Fibroblast of skin of left quadriceps (primary cell): ENCODE measurements at places on chromosomes 3 and 15.

DNA sequence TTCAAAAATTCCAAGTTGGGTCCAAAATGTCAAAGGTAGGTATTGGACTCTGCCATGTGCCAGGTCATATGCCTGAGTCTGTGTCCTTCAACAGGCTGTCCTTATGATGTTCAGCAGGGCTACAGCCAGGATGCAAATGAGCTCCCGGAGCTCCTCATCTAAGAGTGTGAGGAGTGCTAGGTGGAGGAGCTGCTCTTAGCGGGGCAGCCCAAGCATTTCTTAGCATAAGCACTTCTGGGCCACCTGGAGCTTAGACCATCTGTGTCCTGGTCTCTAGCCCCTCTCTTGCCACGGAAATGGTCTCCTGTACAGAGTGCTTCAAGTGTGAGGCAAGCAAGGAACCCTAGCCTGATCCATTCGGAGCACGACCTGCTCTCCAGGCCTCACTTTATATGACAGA is 64.6 kb upstream of the PRR23C start:
- no peak for DNase-seq

DNA sequence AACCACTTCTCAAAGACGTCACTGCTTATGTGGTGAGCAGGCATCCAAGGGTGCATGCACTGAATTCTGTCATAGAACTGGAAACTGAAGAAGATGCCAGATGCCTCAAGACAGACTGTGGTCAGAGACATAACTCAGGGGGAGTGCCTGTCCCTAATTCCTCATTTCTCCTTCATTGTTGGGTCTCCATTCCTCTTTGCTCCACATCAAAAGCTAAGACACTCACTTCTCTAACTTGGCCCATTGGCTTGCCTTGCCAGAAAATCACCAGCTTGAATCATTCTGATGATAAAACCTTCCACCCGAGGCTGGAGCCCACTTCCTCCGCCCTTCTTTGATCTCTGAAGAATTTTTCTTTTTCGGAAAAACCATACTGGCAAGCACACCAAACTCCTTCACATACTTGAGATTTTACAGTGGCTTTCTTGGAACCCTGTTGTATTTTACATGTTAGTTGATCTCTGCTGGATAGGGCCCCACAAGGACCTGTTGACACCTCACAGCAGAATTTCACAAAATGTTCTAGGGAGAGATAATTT is 69.9 kb downstream of the COL8A1 start:
- no peak for DNase-seq

- DNase-seq = no peak
Measured at GRCh38 chr15:96849271-96849900, 518.9 kb downstream of the NR2F2 start.

GRCh38 chr15:70628549-70628896 is 134.8 kb downstream of the UACA start:
- DNase-seq = no peak

- no peak for DNase-seq
Measured at GRCh38 chr3:141828890-141829289, 47.6 kb upstream of the ATP1B3 start.

DNA sequence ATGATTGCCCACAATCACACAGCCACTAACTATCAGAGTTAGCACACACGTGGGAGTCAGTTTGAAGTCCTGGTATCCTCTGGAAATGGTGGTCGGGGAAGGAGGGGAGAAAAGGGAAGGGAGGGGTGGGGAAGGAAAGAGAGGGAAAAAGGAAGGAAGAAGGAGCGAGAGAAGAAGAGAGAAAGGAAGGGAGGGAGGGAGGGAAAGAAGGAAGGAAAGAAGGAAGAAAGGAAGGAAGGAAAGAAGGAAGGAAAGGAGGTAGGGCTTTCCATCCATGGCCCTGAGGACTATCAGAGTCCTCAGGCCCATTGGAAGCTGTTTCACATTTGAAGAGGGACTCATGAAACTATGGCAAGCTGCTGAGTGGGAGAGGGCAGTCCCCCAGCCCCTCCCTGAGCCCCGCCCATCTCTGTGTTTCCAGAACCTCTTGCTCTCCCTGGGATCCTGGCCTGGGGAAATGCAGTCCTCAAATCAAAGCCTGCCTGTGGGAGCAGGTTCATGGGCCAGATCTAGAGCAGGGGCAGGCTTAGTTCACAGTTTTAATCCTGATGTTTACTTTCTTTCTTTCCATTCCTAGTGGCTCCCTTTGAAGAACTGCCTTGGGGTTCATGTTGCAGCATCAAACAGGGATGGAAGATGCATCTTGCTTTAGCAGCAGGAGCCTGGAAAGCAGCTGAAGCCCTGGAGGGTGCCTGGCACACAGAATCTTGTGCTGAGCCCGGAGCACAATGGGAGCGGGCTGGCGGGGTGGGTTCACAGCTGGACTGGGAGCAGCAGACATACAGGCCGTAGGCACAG is 66.1 kb upstream of the GLCE start:
- DNase-seq = no peak

DNA sequence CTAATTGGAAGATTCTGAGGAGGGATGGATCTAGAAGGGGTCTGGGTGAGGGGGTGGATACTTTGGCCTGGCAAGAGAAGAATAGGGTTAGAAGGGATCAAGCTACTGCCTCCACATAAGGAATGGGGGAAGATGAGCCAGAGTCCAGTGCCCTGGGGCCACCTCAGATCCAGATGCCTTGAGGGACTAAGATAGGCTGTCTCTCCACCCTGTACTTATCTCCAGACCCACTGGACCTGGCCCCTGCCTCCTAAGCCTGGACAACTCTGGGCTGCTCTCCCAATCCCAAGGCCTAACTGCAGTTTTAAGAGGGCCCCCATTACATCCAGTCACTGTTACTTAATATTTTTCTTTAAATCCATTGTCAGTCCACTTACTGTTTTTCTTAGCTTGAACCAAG is 2.0 kb downstream of the DVL3 start:
- no peak for DNase-seq

GRCh38 chr15:83132861-83133523 is 25.5 kb downstream of the TM6SF1 start:
- DNase-seq = no peak

- DNase-seq = no peak
Measured at GRCh38 chr15:94834494-94834893, 603.1 kb downstream of the MCTP2 start.

DNA sequence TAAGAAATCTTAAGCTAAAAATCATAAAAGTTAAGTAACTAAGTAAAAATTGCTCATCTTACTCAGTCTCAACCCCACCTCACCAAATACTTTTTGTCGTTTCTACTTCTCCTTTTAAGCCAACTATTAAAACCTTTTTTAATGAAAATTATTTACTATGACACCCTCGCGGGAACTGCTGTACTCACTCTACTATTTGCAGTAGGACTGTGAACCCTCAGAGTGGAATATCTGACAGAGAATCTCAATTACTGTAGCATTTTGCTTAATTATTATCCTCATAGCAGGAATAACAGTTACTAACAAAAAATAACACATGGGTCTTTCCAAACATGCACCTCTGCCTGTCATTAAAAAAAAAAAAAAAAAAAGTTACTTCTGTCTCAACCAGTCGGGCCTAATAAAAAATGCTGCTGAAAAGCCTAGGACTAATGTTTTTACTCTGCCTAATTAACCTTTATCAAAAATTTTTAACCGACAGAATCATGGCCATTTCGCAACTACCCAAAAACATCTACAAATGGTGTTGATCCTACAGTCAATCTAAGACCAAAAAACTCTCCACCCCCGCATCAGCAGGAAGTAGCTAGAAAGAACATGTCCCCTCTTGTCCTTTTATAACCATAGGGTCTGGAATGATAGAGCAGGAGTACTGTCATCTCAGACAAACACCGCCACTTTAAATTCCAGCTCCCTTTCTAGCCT is 10.2 kb downstream of the ALDH1L1 start:
- DNase-seq = no peak

GRCh38 chr3:82011336-82011735 is 249.9 kb upstream of the GBE1 start:
- DNase-seq = no peak

GRCh38 chr3:131699001-131699400 is 196.2 kb upstream of the MRPL3 start:
- peak; percentile 57 for DNase-seq

DNA sequence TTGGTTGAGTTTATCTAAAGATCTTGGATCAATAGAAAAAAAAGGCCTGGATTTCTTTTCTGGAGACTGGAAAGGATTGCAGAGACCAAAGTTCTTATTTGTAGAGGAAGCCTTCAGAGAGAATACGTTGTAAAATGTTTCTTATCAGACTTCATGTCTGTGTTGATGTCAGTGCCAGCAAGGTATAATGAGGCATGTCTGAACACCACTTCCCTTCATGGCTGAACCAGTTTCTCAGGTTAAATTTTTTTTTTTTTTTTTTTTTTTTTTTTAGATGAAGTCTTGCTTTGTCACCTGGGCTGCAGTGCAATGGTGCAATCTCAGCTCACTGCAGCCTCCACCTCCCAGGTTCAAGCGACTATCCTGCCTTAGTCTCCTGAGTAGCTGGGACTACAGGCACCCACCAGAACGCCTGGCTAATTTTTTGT is 17.8 kb upstream of the ZNF774 start:
- no peak for DNase-seq

- no peak for DNase-seq
Measured at GRCh38 chr3:47715928-47716327, 65.8 kb downstream of the SMARCC1 start.

DNA sequence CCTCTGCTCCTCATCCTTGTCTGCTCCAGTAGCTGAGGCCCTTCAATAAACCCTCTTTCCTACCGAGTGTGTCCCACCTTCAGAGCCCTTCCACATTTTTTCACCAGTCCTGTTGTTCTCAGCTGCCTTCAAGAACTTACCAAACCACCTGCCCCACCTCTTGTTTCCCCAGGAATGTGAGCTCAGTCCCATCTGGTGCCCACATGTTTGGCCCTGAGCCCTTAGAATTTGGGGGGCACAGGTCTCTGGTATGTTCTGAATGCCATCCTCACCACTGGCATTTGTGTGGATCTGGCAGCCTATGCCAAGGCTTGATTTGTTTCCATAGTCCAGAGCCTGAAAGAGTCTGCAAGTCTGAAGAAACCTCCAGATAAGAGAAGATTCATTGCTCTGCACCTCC is 315.2 kb upstream of the PPP2R3A start:
- no peak for DNase-seq

GRCh38 chr3:99167071-99167470 is 265.6 kb upstream of the DCBLD2 start:
- DNase-seq = peak; percentile 52

- DNase-seq = no peak
Measured at GRCh38 chr15:69357773-69358771, 56.1 kb upstream of the KIF23 start.

DNA sequence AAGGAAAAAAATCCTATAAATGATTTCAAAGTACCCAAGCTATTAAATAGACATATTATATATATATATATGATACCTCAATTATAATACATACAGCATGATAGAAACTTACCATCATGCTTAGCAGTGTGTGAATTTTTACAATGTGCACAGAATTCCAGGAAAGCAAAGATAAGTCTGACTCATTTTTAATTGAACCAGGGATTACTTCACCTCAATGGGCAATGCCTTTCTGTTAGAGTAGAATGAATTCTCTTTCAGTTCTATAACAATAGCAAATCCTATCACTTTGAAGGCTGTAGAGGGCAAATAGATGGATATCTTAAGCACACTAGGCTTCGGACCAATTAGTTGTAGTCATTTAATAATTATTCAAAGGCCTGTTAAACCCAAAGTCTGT is 54.8 kb upstream of the P3H2 start:
- DNase-seq = no peak

DNA sequence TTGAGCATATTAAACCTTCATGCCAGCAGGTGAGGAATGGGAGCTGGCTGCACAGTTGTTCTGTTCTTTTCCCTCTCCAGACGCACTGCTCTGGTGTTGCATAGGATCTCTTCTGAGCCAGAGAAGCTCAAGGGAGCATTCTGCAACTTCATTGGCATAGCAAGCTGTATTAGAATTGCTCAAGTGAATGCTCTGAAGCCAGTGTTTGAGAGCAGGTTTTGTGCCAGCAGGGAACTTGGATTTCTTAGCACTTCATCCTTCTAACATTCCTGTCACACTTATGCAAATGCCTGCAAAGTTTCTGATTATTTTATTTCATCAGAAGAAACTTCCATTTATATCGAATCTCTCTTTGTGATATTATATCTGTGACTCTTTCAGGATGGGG is 366.6 kb downstream of the AGBL1 start:
- DNase-seq = no peak

DNA sequence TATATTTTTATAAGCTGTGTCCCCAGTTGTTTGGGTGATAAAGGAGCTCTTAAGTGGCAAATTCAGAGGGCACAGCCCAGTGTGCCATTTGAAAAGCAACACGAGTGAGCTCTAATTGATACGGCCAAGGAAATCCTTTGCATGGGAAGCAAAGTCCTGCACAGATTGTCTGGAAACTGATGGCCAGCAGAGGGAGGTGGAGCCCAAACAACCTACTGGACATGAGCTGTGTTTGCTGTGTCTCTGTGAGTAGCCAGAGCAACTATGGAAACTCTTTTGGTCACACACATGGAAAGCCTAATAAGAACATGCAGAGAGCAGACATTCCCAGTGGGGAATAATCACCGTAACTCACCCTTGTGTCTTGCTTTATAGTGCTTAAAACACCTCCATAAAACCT is 24.4 kb downstream of the ONECUT1 start:
- no peak for DNase-seq

DNA sequence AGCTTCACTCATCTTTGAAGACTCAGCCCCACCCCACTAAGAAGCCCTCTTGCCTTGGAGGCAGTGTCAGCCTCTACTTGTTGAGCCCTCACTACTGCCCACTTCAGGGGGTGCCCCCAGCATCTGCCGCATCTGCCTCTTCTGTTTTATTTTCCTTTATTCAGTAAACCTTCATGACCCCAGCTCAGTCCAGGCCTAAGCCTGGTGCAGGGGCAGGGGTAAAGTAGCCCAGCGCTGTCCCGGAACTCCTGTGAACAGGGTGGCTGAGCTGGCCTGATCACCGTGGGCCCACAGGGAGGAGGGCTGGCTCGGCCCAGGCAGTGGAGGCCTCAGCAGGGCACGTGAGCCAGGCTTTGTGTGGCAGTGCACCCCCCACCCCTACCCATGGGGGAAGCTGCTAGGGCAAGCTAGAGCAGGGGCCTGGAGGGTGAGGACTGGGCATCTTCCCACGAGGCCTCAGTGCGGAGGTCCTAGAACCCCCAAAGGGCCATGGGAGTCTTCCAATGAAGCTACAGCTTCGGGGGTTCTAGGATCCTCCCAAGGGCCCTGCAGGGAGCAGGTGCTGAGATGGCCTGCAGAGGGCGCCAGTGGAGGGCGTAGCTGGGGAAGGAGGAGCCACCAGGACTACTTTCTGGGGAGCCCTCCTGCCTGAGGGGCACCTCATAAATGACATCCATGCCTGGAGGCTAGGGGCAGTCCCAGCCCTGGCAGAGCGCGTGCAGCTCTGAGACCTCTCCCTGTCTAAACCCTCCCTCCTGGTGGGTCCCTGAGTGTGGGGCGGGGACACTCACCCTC is 36.0 kb downstream of the TSPAN3 start:
- DNase-seq = no peak

DNA sequence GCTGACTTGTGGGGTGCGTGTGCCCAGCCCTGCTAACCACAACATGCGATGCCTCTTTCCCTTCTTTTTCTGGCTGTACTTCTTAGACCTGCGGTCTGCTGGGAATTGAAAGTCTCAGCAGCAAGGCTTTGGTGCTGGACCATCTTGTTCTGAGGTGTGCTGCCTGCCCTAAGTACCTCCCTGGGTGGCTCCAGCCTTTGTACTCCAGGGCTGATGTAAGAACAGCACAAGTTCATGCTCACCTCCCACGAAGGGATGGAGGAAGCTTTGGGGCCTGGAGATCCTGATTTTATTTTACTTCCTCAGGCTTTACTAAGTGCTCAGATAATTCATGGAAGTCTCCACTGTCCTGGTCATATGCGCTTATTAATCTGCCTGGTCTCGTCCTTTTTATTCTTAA is 28.9 kb downstream of the FAM43A start:
- DNase-seq = no peak
